Glomerular endothelial cell (primary cell): ENCODE measurements at places on chromosomes 11 and 22. TPM values are rescaled to one million over a fixed set of nuclear protein-coding genes. Genes with fewer than 3 reads are reported as not detected.

Gene MYO7A
- total RNA-seq = 0.18 and 0.19 TPM in 2 replicates

Gene SPA17
- total RNA-seq = 6.9 and 11.1 TPM in 2 replicates

Gene APOL5
- total RNA-seq = not detected in 2 replicates

Gene CACNA1I
- not detected in 2 replicates for total RNA-seq

Gene RRAS2
- total RNA-seq = 89.6 and 103 TPM in 2 replicates

Gene MIAT
- total RNA-seq = 0.10 and 0.29 TPM in 2 replicates

Gene SAA4
- not detected in 2 replicates for total RNA-seq

Gene PRAME
- 0.15 TPM in 1 of 2 replicates, not detected in the other for total RNA-seq

DNA sequence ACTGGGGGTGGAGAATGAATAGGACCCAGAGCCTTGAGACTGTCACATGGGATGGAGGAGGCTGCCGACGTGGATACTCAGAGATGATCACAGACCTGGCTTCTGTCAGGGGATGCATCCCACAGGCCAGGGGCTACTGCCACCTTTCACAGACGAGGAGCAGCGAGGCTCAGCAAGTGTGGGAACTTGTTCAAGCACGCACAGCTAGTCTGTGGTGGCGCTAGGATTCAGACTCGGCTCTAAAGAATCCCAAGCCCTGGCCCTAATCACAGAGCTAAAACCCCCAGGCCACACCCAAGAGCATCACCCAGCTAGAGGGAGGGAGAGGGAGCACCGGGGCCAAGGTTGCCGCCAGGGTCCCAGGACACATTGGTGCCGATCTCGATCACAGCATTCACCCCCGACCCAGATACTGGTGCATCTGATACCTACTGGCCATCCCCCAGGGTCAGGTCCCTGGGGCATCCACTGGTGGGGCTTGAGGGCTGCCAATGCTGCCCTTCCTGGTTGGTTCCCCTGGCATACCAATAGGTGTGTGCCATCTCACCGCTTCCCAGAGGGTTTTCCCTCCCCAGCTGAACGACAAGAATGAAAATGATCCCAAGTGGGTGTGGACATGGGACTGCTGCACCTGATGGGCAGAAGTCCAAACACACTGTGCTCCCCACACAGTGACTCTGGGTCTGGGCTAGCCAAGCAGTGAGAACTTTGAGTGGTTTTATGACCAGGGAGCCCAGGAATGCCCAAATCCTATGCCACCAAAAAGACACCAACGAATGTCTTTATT is 6.2 kb downstream of the CHST1 start:
- no peak for DNase-seq

DNA sequence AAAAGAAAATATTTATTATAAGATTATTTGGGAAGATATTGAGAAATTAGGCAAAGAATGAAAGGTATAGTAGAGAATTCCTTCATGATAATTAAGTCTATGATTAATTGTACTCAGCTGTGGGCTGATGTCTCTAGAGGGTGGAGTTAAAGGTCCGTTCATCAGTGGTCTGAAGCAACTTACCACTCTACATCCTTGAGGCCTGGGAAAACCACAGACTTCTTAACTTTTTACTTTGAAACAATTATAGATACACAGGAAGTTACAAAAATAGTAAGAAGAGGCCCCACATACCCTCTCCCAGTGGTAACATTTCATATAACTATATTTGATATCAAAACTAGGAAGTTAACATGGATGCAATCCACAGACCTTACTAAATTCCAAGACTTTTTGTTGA is 167.0 kb upstream of the NECTIN1 start:
- DNase-seq = no peak

DNA sequence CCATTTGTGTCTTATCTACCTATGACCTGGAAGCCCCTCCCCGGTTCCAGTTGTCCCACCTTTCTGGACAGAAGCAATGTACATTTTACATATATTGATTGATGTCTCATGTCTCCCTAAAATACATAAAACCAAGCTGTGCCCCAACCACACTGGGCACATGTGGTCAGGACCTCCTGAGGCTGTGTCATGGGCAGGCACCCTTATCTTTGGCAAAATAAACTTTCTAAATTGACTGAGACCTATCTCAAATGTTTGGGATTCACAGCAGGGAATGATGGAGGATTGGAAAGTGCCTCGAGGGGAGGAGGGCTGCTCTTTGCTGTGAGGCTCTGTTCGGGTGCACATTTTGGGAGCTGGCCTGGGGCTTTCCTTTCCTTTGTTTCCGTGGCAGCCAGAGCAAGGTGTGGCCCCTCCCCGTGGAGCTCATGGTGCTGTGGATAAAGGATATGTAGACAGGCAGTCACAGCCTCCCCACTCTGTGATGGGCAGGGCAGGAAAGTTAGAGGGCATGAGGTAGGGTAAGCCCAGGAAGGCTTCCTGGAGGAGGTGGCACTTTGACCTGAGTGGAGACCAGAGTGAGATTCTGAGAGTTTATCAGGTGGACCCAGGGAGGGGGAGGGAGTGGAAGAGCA is 615.6 kb downstream of the TBC1D22A start:
- no peak for DNase-seq

DNA sequence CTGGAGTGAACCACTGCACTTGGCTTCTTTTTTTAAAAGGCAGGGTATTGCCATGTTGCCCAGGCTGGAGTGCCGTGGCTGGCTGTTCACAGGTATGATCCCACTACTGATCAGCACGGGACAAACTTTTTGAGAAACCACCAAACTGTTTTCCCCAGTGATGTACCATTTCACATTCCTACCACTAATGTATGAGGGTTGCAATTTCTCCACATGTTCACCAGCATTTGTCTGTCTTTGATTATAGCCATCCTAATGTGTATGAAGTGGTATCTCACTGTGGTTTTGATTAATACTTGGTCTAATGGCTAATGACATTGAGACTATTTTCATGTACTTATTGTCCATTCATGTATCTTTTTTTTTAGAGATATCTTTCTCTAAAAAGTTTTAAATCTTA is 41.5 kb upstream of the EP300 start:
- no peak for DNase-seq

GRCh38 chr11:41609511-41609910 is 150.1 kb upstream of the LRRC4C start:
- no peak for DNase-seq

- DNase-seq = no peak
These were observed at the start of gene TP53AIP1 for GRCh38 chr11:128942817-128943427. TP53AIP1 (minus strand) TSS chr11:128942871; CDS start chr11:128937818, 5,053 bp downstream.

DNA sequence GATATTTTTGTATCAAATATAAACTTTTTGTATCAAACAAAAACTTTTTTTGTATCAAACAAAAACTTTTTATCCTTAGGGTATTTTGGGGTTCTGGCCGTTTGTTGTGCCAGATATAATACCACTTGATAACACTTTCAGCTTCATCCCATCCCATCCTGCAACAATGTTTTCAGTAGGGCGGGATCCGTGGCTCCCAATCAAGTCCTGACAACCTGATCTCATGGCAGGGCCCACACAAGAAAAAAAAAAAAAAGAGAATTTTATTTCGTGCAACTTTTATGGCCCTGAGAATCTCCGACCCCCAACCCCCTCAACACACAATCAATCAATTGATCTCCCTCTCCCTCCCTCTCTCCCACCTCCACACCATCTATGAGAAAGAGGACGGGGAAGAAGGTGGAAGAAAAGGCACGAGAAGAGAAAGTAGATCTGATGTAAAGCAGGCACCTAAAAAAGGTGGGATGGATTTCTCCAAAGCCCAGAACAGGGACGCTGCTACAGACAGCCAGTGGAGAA is 4749.6 kb upstream of the OR11H1 start:
- no peak for DNase-seq

GRCh38 chr11:14644226-14645014 is 816 bp downstream of the PDE3B start:
- DNase-seq = no peak

DNA sequence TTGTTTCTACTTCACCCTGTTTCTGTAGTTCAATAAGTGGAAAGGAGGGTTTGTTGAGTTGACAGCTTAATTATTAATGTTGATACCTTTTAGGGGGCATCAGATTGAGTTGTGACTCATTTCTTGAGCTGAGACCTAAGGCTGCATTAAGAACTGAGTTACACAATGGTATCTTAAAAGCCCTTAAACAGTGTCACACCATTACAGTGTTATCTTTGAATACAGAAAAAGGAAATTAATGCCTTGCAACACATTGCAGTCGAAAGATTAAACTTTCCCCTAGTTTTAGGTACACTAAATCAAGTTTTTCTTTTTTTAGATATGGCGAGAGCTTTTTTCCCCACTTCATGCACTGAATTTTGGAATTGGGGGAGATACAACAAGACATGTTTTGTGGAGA is 16.7 kb downstream of the PAFAH1B2 start:
- no peak for DNase-seq

DNA sequence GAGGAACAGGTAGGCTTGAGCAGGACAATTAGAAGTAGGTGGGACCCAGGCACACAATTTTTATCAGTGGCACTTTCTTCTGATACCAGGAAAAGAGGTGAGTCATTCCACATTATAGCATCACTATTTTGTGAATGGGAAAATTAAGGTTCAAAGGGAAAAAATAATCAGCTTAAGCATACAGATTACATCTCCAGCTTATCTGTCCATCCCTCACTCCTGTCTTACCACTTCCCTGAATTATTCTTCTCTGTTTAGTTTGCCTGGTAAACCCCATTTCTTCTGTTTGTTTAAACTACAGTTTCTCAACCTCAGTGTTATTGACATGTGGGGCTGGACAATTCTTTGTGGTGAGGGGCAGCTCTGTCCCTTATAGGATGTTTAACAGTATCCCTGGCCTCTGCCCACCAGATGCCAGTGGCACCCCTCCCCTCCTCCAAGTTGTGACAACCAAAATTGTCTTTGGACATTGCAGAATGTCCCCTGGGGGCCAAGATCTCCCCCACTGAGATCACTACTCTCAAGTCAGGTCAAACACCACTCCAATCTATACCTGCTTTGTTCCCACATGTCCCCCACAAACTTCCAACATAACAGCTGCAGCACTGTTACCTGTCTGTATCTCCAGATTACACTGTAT is 8.5 kb upstream of the XBP1 start:
- DNase-seq = no peak

DNA sequence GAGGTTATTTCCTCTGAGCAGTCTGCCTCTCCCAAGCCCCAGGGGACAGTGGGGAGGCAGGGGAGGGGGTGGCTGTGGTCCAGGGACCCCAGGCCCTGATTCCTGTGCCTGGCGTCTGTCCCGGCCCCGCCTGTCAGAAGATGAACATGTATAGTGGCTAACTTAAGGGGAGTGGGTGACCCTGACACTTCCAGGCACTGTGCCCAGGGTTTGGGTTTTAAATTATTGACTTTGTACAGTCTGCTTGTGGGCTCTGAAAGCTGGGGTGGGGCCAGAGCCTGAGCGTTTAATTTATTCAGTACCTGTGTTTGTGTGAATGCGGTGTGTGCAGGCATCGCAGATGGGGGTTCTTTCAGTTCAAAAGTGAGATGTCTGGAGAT is 3.1 kb downstream of the PIM3 start:
- DNase-seq = no peak

- no peak for DNase-seq
These were observed 13.6 kb upstream of the MTNR1B start for GRCh38 chr11:92955860-92956259.

GRCh38 chr11:123187665-123188507 is 7.2 kb downstream of the CLMP start:
- DNase-seq = no peak

GRCh38 chr11:82384308-82384707 is 349.4 kb downstream of the FAM181B start:
- DNase-seq = no peak

GRCh38 chr11:61969838-61970662 is 2.6 kb upstream of the FTH1 start:
- no peak for DNase-seq

DNA sequence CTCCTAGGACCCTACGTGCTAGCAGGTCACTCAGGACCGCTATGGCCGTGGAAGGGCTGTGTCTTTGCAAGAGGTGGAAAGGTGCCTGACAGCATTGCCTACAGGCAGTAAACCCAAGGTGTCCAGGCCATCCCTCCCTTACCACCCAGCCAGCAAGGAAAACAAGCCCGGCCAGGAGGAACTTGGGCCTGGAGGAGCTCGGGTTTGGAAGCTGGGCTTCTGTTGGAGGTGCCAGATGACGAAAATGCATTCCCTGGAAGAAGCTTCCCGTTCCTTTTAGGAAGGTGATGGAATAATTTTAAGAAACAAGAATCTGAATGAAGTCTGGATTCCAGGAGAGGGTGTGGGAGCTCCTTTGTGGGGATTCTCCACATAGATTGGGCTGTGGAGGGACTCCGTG is 23.6 kb downstream of the FBLN1 start:
- DNase-seq = no peak

GRCh38 chr22:33427461-33427860 is 369.3 kb upstream of the SYN3 start:
- no peak for DNase-seq

DNA sequence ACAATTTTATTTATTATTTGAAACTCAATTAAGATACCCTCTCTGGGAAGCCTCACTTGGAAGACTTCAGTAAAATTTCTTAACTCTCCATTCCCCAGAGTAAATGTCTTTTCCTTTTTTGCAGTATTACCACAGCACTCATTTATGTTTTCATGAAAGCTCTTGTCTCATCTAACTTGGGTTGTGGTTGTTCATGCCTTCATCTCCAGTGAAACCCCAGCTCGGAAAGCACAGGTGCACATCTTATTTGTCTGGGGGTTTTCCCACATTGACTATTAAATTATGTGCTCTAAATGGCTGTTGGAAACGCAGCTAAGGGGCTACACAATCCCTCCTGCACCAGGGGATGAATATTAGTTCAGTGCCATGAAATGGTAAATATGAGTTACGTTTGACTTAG is 954.2 kb upstream of the RAG2 start:
- no peak for DNase-seq

DNA sequence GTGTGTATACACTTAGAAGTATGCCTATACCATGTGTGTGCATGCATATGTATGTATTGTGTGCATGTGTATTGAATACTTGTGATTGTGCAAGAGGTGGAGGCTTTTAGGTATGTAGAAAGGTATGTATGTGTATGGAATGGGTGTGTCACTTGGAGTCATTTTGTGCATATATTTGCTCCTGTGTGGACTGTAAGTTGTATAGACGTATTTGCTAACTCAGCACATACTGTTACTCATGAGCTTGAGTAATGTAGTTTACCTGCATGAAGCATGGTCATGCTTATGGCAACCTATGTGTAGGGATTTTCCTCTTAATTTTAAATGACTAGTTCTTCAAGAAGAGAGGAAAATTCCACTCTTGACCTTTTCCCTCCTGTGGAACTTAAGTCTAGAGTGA is 507.6 kb upstream of the LARGE1 start:
- DNase-seq = no peak

- DNase-seq = no peak
These were observed 75.7 kb upstream of the CCDC90B start for GRCh38 chr11:83361831-83362230.

- DNase-seq = no peak
These were observed 5.9 kb downstream of the TMEM134 start for GRCh38 chr11:67463186-67463585.

GRCh38 chr11:69700278-69701140 is 3.3 kb downstream of the FGF19 start:
- DNase-seq = no peak

GRCh38 chr11:75766443-75767227 is 1.9 kb upstream of the DGAT2 start:
- DNase-seq = no peak
